Activated naive CD8-positive, alpha-beta T cell treated with anti-CD3 and anti-CD28 coated beads, Interleukin-2, amount 50 U/mL, for 24 hours (primary cell): ENCODE measurements at places on chromosomes 5 and 9.

GRCh38 chr9:68437785-68438184 lies 81.4 kb downstream of the PGM5 start:
- no peak for DNase-seq

DNA sequence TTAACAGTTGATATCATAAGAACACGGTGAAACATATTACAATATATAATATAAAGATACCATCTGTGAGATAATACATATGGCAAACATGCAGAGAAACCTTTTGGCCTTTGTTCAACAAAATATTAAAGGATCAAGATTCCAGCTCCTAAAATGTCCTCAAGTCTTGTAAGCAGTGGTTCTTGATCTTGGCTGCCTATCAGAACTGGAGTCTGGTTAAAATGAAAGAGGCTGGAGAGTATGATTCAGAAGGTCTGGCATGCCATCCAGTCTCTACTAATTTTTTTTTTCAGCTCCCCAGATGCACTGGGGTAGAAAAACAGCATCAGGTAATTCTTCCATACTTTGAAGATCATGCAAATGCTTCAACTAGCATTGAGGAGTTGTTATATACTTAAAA lies 83.2 kb downstream of the TNC start:
- no peak for DNase-seq

DNA sequence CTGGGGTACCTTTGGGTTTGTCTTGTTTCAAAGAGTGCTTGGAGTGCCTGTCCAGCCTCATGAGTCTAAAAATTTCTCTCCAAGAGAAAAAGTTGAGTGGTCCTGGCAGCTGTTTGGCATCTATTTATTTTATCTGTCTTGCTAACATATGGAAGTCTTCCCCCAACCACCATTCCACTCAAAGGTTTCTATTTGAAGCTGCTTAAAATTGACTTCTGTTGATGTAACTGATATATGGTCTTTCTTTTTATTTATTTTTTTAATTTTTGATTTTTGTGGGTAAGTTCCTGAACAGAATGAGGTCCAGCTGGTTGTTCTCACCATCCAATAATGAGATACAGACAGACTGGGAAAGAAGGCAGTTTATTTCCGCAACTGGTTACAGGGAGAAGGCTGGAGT lies 178.7 kb upstream of the SGCD start:
- no peak for DNase-seq

GRCh38 chr5:73199671-73200070 lies 26.7 kb downstream of the TMEM174 start:
- DNase-seq = no peak

GRCh38 chr5:57501414-57502201 lies 19.0 kb upstream of the ACTBL2 start:
- no peak for DNase-seq

DNA sequence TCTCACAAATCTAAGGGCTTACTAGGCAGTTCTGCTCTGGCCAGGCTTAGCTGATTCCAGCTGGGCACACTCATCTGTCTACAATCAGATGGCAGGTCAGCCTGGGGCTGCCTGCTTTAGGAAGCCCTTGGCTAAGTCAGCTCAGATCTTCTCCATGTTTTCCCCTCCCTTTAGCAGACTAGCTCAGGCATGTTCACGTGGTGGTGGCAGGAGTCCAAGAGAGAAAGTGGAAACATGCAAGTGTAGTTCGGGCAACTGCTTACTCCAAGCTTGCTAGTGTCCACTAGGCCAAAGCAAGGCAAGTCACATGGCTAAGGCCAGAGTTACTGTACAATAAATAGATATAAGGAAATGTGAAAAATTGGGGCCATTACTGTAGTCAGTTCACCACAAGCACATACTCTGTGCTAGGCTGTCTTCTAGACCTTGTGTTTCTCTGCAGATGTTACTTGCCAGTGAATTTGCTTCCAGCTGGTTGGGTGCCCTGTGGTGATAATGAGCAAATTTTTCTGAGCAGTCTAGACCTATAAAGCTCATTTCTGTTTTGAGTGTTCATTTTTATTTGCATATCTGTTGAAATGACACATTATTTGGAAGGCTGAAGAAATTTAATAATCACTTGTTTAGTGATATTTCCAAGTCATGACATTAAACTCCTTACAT lies 38.3 kb downstream of the RECK start:
- no peak for DNase-seq
